ENCODE measurements at places on chromosomes 1 and 21.
A peak's percentile ranks its signal among the peaks of the same experiment; 100 is the strongest.

GRCh38 chr1:89599332-89599630 is 33.6 kb upstream of the LRRC8C start:
- no peak for DNase-seq

DNA sequence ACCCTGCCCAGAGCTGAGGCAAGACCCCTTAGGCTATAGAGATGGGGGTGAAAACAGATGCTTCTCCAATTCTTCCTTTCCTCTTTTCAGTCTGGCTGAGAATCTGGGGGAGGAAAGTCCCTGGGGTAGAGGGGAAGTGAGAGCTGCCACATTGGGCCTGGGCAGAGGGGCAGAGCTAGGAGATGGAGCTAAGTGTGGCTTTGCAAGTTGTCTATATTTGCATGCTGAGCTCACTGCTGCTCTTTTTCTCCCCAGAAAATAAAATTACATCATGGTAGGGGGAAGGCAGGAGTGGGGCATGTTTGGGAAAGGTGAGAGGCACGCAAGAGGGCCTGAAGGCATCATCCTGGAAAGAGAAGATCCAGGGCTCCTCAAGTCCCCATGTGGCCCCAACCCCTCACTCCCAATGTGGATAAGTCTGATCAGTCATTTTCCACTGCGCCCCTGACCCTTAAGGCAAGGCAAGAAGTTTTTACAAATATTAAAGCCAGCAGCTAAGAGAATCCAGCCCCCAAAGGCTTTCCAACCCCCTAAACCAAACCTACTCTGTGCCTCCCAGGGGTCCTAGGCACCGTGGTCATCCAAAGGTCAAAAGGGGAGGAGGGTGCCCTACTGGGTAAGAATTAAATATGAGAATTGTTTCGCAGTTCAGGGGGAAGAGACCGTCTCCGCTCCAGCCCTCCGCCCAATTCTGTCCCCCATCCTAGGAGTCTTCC is 500 bp upstream of the PEA15 start:
- peak; percentile 42 for DNase-seq

DNA sequence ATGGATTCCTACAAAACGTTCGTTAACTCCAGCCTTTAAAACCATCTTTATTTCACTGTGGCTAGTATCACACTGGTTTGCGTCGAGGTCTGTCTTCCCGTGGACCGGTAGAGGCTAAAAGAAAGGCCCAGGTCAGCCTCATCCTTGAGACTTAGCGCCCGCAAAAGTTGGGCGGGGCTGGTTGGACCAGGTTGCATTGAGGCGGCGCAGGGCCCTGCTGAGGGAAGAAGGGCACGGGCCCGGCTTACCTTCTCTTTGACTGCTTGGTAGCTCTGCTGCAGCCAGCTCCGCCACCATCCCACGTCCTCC is 455 bp downstream of the BSDC1 start:
- peak; percentile 64 for DNase-seq

DNA sequence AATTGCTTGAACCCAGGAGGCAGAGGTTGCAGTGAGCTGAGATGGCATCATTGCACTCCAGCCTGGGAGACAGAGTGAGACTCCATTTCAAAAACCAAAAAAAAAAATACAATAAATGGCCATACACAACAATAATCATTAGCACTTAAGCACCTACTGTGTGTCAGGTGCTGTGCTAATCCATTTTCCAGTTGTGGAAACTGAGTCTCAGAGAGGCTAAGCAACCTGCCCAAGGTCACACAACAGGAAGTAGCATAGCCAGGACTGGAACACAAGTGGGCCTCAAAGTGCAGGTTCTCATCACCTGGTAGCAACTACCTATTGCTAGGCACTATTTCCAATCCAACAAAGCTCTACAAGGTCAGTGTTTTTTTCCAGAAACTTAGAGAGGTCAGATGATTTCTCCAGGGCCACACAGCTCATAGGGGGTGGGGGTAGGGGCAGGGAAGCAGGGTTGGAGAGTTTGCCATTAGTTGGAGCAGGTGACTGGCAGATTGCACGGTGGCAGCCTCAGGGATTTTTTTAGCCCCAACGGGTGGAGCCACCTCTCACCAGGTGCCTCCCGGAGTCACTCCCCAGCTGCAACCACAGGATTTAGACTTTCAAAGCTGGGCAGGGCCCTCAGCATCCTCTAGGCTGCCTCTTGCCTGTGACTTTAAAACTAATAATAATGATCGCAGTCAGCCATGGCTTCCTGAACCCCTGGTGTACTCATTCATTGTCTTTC is 52.5 kb upstream of the ID3 start:
- DNase-seq, result no peak

DNA sequence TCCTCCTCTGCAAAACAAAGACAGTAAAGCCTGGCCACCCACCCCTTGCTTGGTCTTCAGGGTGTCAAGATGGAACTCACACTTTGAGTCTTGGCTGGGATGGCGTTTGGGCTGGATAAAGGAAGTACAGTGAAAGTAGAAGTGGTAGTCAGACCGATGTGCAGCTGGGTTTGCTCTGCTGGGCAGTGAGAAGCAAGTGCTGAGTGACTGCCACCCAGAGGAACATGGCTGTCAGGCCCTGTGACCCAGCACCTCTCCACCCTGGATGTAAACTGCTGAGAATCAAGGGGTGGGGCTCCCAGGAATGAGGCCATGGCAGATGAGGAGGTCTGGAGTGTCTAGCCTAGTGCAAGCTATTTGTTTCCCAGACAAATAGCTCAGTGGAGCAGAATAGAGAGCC is 51.2 kb downstream of the POFUT2 start:
- DNase-seq, result peak; percentile 62

DNA sequence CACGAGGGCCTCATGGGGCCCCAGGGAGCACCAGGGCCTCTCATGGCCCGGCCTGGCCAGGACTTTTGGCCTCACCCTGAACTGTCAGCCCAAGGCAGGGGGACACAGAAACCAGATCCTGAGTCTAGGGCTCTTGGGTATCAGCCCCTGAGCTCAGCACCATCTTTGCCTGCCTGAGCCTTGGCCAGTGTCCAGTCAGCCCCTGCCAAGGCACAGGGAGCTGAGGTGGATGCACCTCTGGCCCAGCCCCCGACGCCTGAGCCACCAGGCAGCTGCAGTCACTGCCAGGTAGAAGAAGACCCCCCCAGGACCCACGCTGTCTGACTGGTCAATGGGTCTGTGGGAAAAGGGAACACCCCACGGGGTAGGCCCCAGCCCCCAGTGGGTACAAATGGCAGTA is 25.3 kb downstream of the CDCA8 start:
- no peak for DNase-seq
